ENCODE measurements at places on chromosomes 1 and 21.
A peak's percentile ranks its signal among the peaks of the same experiment; 100 is the strongest.

DNA sequence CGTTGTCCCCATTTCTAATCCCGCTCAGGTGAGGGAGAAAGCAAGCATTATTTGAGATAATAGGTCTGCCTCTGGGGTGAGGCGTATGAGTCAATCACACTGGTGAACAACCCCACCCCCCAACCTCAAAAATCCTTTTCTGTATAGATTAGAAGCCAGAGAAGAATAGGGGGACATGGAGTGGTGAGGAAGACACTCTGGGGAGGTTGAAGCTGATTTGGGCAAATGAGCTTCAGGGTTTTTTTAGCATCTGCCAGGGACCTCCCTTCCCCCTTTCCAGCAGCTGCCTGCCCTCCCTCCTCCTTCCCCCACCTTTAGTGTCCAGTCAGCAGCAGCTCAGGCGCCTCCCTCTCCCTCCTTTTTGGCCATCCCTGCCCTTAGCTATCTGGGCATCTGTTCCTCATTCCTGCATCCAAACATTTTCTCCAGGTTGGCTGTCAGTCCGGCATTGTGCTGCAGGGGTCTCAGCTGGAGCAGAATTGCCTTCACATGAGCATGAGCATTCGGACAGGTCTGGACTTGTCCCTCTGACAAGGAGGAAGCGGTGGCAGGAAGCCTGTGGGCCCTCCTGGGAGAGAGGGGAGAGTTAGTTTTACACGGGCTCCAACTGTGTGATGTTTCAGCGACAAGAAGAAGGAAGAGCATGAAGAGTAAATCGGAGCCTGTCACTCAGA is 30.8 kb upstream of the PTGFRN start:
- peak; percentile 55 for DNase-seq

GRCh38 chr1:220339581-220339980 is 67.3 kb upstream of the RAB3GAP2 start:
- DNase-seq = no peak

DNA sequence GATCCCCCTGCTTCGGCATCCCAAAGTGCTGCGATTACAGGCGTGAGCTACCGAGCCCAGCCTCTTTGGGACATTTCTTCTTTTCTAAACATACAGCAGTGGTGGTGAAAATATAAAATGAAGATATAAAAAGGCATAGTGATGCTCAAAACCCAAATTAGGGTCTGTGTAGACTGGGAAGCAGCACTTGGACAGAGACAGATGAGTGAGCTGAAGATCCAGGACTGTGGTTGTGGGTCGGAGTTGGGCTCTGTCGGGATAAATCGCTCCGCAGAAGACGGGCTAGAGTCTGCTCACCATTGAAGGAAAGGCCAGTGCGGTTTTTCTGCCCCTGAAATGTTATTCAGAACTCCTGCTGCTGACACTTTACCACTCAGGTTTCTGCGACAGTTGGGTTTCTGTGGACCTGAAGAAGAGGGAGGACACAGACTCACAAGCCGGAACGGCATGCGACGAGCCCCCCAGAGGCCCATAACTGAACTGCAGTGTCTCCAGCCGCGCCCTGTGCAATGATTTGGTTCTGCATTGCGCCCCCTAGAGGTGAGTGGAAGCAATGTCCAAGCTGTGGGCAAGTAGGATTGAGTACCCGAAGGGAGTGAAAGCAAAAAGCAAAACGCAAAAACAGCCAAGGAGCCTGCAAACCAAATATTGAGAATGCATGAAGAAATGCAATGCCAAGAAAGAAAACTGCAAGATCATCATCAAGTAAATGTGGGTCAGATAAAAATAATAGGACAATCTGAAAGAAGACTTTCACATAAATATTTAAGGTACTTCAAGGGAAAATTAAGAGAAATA is 66.6 kb downstream of the GABPA start:
- DNase-seq = no peak

DNA sequence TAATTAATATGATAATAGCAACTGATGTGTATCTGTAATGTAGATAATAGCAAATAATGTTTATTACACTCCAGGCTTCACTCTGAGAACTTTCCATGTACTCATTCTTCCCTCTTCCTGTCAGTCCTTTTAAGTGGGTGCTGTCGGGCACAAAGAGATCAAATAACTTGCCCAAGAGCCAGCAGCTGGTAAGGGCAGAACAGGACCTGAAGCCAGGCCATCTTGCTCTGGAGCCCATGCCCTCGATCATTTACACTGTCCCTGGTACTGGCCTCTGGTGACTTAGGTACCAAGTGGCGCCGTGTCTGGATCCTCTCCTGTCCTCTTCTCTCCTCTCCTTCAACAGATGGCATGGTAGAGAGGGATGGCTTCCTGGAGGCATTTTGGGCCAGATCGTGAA is 97.2 kb downstream of the VPS13D start:
- no peak for DNase-seq

GRCh38 chr1:207850621-207851407 is 60.1 kb downstream of the CD34 start:
- DNase-seq = no peak

- DNase-seq = no peak
Observed at GRCh38 chr1:197787623-197788536, 12.6 kb upstream of the DENND1B start.

DNA sequence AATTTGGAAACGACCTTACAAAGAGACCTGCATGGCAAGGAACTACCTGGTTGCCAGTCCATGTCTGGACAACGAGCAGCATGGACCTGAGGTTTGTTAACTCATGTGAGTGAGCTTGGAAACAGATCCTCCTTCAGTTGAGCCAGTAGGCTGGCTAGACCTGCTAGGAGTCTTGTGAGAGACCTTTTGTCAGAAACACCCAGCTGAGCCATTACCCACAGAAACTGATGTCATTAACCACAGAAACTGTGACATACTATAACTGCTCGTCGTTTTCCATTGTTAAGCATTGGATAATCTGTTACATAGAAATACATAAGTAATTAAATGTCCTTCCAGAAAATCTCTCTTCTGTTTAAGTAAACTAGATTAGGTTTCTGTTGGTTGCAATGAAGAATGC is 211.1 kb upstream of the C21orf91 start:
- DNase-seq = no peak

DNA sequence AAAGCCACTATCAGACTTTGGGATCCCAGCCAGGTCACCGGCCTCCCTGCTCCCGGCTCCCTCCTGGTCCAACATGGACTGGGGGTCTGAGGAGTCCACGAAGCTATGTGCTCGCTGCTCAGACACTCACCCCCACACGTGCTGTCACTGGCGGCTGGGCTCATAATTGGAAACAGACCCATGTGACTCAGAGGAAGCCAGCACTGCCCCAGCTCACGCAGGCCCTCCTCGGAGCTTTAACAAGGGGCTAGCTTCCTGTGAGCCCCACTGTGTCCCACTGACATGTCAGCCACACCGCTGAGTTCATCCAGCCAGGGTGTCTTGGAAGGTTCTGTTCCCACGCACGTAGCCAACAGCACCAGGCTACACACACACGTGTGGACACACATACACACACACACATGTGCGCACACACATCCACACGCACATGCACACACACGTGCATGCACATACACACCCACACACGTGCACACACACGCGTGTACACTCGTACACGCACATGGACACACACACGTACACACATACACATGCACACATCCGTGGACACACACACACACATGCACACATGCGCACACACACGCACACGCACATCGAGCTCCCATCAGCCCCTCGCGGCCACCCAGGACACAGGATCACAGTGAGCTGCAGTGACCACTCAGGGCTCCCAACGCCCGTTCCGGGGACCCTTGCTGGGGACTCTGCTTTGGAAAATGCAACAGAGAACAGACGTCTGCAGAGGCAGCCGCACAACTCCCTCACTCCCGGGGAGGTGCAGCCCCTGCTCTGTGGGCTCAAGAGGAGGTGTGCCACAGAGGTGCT is 18.4 kb upstream of the COL6A2 start:
- DNase-seq = no peak

DNA sequence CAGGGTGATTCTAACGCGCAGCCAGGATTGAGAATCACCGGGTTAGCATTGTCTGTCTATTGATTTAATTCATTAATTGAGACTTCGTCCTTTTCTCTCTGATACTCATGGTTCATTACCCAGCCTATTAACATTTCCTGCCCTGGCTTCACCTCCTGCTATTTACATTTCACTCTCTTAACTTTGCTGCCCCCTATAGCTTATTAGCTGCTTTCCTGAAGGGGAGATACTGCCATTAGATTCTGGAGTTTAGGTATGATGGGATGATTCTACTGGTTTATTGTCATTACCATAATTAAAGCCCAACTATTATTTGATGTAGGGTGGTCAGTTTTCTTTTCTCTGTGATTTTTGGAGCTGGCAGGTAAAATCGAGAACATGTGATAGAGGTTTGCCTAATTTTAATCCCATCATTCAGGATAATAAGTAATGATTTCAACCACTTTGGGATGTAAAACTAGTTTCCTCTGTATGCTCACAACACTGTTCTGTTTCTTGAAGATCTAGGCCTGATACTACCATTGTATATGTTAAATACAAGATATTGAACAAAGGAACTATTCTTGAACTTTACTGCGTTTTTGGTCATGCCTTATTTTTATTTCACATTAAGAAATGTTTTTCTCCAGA is 6.4 kb downstream of the PPP2R5A start:
- DNase-seq = peak; percentile 71

- no peak for DNase-seq
Observed at GRCh38 chr1:40024671-40025070, 15.9 kb upstream of the CAP1 start.

- DNase-seq = no peak
Observed at GRCh38 chr1:3863231-3863935, 6.1 kb downstream of the DFFB start.

DNA sequence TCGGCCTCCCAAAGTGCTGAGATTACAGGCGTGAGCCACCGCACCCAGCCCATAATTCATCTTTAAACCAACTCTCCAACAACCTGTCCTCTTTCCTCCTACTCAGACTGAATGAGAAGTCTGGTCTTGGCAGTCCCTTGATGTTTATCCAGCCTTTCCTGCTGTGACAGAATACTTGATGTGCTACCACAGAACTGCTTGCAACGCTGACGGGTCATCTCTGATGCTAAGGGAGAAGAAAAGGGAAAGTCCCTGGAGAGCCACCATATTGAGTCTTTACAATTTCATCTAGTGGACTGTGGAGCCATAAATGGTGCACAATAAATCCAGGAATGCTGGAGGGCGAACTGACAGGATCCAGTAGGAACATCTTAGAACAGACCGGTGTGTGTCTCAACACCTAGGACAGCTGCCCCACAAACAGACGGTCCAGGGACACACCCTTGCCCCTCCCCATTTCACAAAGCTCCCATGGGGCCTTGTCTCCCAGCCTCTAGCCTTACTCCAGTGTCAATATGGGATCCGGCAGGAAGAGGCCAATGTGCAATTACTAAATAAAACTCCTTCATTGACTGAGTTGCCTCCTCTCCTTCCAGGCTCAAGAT is 30.7 kb downstream of the JAK1 start:
- DNase-seq = no peak

- DNase-seq = no peak
Observed at GRCh38 chr1:112841825-112842224, 114.2 kb downstream of the SLC16A1 start.

- DNase-seq = no peak
Observed at GRCh38 chr1:173429471-173430402, 47.4 kb upstream of the PRDX6 start.

- no peak for DNase-seq
Observed at GRCh38 chr1:93605812-93606512, 75.7 kb downstream of the BCAR3 start.

DNA sequence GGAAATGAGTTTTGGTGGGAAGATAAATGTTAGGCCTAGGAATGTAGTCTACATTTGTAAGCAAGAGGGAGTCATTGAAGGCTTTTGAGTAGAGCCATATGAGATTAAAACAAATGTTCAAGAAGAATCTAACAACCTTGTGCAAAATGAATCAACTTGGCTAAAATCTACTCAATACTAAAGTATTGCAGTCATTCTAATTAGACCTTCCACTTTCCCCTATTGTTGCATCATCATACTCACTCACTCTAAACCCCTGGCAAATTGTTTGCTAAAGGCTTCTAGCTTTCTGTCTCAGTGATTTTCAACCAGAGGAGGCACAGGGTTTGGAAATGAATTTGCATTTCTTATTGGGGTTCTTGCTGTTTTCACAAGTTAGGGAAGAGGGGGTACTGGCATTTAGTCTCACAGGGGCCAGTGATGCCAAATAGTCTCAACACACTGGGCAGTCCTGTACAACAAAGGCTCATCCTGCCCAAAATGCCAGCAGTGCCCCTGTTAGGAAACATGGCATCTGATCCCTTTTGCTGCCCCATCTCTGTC is 85.3 kb downstream of the SEC16B start:
- no peak for DNase-seq

DNA sequence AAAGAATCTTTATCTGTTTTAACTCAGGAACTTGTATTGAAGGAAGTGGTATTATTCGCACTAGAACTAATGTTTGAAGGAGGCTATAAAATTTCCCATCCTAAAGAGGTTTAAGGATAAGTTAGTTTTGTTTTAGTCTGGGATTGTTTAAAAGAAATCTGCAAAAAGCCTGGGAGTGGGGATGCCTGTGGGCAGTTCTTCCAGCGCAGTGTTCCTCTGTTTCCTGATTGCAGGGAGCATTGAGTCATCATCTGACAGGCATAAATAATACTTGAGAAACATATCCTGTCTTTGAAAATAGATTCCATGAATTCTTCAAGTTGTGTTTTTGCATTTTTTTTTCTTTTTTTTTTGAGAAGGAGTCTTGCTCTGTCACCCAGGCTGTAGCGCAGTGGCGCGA is 350.8 kb upstream of the PTBP2 start:
- no peak for DNase-seq

GRCh38 chr1:239805851-239806772 is 285.6 kb upstream of the FMN2 start:
- no peak for DNase-seq

DNA sequence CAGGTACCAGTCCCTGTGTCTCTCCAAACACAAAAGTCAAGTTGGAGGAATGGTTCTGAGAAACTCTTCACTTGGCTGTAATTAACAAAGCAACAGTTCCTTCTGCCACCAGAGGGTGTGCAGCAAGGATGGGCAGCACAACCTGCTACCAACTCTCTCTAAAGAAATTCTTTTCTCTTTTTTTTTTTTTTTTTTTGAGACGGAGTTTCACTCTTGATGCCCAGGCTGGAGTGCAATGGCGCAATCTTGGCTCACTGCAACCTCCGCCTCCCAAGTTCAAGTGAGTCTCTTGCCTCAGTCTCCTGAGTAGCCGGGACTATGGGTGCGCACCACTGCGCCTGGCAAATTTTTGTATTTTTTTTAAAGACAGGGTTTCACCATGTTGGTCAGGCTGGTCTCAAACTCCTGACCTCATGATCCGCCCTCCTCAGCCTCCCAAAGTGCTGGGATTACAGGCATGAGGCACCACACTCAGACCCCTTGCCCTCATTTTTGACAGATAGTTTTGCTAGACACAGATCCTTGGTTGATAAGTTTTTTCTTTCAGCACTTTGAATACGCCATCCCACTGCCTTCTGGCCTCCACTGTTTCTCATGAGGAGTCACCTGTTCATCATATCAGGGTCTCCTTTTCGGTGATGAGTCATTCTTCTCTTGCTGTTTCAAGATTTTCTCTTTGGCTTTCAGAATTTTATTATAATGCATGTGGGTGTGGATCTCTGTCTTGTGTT is 12.1 kb upstream of the DEGS1 start:
- DNase-seq = no peak

All from NCI-H1417 treated with DMSO at 0.1 percent for 48 hours (cell line).